ENCODE measurements at places on chromosomes 5 and 9.

DNA sequence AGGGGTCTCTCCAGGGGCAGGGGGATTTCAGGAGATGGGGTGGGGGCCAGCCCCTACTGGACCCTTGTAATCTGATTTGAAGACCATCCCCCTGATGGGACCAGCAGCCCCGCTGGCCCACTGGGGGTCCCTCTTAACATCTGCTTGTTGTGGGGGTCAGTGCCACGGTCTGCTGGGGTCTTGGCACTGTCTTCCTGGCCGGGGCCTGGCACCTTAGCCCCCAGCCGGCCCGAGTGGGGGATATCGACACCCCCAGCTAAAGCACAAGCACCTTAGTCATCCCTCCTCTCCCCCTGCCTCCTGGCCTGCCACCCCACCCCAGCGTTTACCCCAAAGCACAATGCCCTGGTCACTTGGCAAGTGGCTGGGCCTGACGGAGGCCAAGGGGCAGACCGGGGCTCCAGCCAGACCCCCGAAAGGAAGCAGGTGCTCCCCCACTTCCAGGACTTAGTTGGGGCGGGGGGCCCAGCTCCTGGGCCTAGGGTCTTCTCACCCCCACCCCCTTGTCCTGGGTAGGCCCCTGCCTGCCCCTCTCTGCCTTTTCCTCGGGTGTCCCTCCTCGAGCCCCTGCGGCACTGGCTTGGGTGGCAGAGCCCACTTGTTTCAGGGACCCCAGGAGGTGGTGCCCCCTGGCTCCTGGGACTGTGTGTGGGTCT is 1.4 kb upstream of the NFX1 start:
- peaks cover 51% of the 10 kb centered on the region for H3K4me1 ChIP-seq
- no peak for DNase-seq
- peak overlapping the region; percentile 90 for H3K4me3 ChIP-seq
- H3K27ac ChIP-seq = peak overlapping the region; percentile 99

GRCh38 chr9:131590907-131591844 is 45.9 kb downstream of the PRRT1B start:
- no peaks in the 10 kb centered on the region for H3K27me3 ChIP-seq
- peak; percentile 90 for DNase-seq
- H3K4me3 ChIP-seq = no peak overlapping the region
- peak overlapping the region; percentile 85 for H3K27ac ChIP-seq
- H3K36me3 ChIP-seq = peaks cover 23% of the 10 kb centered on the region

DNA sequence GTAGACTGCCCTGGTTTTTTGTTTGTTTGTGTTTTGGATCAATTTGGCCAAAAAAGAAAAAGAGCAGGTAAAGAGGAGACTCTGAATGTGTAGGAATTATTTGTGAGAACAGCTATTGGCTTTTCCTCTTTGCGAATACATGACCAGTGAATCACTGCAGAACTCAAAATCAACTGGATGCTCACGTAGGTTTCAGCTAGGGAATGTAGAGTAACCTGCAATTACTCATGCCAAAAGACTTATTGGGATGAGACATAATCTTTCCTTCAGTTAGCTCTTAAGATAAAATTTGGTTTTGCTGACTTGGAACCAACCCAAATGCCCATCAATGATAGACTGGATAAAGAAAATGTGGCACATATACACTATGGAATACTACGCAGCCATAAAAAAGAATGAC is 348.0 kb downstream of the NPR3 start:
- H3K27me3 ChIP-seq = no peaks in the 10 kb centered on the region
- no peaks in the 10 kb centered on the region for H3K4me1 ChIP-seq
- no peak for DNase-seq
- H3K36me3 ChIP-seq = no peaks in the 10 kb centered on the region

DNA sequence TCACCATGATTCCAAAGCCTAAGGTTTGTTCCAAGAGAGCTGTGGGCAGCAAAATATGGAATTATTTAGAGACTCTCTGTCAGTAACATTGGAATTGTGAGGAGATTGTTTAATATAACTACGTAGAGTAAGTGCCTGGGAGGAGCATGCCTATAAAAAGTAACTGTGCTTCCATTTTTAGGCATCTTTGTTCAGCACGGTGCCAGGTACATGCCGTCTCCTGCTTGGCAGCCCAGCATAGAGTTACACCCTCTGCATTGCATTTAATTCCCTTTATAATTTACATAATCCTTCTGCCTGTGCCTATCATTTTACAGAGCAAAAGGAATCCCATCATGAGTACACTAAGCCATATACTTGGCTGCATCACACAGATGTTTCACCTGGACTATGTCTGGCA is 32.1 kb upstream of the ALDH1A1 start:
- no peaks in the 10 kb centered on the region for H3K27me3 ChIP-seq
- no peak overlapping the region for H3K27ac ChIP-seq
- H3K4me3 ChIP-seq = no peak overlapping the region
- no peak for DNase-seq
- no peaks in the 10 kb centered on the region for H3K4me1 ChIP-seq

DNA sequence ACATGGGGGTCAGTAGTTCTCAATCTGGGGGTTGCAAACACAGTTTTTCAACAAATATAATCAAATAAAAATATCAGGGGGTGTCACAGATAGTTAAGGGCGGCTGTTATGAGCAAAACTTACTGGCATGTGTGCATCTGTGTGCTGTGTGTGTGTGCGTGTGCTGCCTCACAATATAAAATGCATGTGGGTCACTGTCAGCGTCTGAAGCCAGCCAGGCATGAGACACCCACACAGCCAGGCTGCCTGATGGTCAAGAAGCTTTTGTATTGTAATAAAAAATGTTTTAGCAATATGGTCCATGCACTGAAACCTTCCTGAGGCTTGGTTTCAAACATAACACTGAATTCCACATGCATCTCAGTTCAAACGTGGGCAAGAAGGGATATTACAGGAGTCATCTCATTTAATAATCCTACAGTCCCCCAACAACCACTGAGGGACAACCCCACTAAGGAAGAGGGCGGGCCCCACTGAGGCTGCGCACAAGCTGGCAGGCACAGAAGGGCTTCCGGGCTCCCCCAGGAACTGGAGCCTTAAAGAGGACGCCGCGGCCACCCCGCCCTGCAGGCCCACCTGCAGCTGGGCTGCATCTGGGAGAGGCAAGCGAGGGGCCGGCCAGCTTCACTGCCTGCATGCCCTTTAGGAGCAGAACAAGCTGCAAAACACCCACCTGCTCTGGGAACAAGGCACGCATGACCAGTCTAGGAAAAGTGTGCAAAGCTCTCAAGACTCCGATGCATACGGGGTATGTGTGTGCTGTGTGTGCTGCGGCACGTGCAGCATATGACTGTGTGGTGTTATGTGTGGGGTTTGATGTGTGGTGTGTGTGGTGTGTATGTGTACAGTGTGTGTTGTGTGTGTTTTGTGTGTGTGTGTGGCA is 14.1 kb downstream of the SEMA4D start:
- peaks cover 42% of the 10 kb centered on the region for H3K36me3 ChIP-seq
- DNase-seq = peak; percentile 79
- H3K27ac ChIP-seq = peak overlapping the region; percentile 93
- peaks cover 91% of the 10 kb centered on the region for H3K4me1 ChIP-seq
- peak overlapping the region; percentile 79 for H3K4me3 ChIP-seq

DNA sequence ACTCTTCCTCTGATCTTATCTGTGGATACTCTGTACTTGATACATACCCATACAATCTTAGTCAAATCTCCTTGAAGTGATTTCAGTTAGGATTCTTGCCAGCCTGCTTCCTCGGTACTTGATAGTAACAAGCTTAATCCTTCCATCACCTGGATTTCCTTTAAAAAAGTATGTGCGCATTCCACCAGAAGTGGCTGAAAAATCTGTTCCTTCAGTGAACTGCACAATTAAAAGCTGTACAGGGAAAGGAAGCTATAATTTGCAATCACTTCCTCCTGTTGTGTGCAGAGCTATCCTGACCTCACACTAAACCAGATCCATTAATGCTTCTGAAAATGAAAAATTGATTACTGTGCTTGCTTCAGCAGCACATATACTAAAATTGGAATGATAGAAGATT is 47.3 kb downstream of the PWWP2A start:
- H3K27me3 ChIP-seq = no peaks in the 10 kb centered on the region
- no peaks in the 10 kb centered on the region for H3K4me1 ChIP-seq
- DNase-seq = no peak
- no peak overlapping the region for H3K27ac ChIP-seq

- no peaks in the 10 kb centered on the region for H3K36me3 ChIP-seq
- H3K27me3 ChIP-seq = no peaks in the 10 kb centered on the region
- no peak overlapping the region for H3K27ac ChIP-seq
- peaks cover 20% of the 10 kb centered on the region for H3K4me1 ChIP-seq
Observed at GRCh38 chr9:137198051-137198901, 2.3 kb downstream of the TPRN start.

- no peaks in the 10 kb centered on the region for H3K36me3 ChIP-seq
- no peak for DNase-seq
- no peak overlapping the region for H3K4me3 ChIP-seq
Observed at GRCh38 chr5:148897842-148898241, 71.4 kb downstream of the ADRB2 start.

DNA sequence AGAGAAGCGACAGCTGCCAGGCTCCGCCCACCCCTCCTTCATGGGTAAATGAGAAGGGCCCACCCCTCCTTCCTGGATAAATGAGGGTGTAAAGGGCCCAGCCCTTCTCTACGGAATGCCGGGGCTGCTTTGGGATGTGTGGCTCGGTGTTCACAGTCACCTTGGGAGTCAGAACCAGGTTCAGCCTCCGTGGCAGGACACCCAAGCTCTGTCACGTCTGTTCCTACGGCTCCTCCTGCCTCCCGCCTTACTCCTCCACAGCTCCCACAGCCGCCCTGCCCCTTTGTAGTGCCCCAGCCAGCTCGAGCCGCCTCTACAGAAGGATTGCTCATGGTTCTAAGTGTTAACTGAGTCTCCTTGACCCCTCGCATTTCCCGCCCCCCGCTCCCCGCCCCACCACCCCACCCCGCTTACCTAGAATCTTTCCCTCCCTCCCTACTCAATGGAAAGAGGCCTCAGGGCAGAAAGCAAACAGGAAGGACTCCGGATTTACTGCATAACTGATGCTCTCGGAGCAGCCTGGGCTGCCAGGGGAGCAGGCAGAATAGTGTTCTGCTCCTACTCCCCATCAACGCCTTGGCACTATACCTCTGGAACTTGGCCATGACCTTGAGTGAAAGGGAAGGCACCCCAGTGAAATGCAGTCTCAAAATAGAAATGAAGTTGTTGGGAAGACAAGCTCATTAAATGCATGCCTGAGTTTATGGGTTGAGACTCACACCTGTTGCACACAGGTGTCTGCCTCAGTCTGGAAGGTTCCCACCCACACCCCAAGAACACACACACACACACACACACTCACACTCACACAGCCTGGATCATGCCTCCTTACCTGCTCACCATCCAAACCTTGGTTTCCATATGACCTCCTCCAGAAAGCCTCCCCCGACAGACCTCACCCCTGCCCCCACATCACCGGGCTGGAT is 59.6 kb downstream of the NEURL1B start:
- no peak overlapping the region for H3K4me3 ChIP-seq
- H3K27me3 ChIP-seq = peaks cover 20% of the 10 kb centered on the region
- peaks cover 11% of the 10 kb centered on the region for H3K4me1 ChIP-seq
- H3K36me3 ChIP-seq = no peaks in the 10 kb centered on the region
- H3K27ac ChIP-seq = no peak overlapping the region

- peak overlapping the region; percentile 95 for H3K4me3 ChIP-seq
- H3K36me3 ChIP-seq = peaks cover 7% of the 10 kb centered on the region
- no peak for DNase-seq
- H3K4me1 ChIP-seq = peaks cover 32% of the 10 kb centered on the region
- H3K27ac ChIP-seq = no peak overlapping the region
Observed at GRCh38 chr9:112485574-112485973, 1.1 kb upstream of the KIAA1958 start.

DNA sequence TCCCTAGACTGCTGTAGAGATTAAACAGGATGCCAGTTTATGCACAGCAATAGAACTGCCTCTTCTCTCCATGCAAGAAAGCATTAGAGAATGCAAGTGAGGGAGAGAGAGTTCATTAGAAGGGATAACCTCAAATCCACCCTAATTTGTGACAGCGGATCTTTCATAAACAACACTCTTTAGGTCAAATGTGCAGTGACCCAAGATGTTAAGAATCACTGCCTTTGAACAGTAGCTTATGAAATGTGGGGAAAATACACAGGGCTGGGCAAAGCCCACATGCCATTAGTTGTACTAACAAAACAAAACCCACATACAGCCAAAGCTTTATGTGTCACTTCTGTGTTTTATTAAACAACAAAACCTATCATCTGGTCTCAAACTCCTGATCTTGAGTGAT is 36.2 kb upstream of the POU4F3 start:
- no peak overlapping the region for H3K27ac ChIP-seq
- no peak overlapping the region for H3K4me3 ChIP-seq
- no peaks in the 10 kb centered on the region for H3K27me3 ChIP-seq
- DNase-seq = no peak

All from activated CD4-positive, alpha-beta T cell treated with anti-CD3 and anti-CD28 coated beads for 36 hours (primary cell).